Suprapubic skin (tissue), 4 donors: ENCODE measurements at places on chromosomes 16 and 17. TPM values are rescaled to one million over a fixed set of nuclear protein-coding genes. Genes with fewer than 3 reads are reported as not detected.

Gene ALOX15B
- 44.8 TPM for total RNA-seq

Gene FOXN1
- 38.9 TPM for total RNA-seq

GRCh38 chr16:81818905-81819304, 39.8 kb downstream of the PLCG2 start:
- no peak for DNase-seq

Gene ACAP1
- 7.2 TPM for total RNA-seq
